ENCODE measurements at places on chromosomes 6 and 20.

DNA sequence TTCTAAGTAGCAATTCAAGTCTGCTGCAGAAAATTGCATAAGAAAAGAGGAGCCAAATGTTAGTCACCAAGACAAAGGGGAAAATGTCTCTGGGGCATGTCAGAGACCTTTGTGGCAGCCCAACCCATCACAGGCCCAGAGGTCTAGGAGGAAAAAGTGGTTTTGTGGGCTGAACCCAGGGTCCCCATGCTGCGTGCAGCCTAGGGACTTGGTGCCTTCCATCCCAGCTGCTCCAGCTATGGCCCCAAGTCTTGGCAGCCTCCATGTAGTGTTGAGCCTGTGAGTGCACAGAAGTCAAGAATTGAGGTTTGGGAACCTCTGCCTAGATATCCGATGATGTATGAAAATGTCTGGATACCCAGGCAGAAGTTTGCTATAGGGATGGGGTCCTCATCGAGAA is 181.1 kb downstream of the ASCC3 start:
- no peak for DNase-seq

DNA sequence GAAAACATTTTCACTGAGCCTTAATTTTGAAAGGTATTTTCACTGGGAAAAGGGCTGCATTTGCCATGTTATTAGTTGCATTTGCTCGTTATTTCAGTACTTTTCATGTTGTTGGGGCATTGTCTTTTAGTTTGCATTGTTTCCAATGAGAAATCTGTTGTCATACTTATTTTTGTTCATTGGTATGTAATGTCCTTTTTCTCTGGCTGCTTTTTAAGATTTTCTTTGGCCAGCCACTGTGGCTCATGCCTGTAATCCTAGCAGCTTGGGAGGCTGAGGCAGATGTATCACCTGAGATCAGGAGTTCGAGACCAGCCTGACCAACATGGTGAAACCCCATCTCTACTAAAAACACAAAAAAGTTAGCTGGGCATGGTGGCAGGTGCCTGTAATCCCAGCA is 379.9 kb downstream of the SAMD5 start:
- DNase-seq, result no peak

DNA sequence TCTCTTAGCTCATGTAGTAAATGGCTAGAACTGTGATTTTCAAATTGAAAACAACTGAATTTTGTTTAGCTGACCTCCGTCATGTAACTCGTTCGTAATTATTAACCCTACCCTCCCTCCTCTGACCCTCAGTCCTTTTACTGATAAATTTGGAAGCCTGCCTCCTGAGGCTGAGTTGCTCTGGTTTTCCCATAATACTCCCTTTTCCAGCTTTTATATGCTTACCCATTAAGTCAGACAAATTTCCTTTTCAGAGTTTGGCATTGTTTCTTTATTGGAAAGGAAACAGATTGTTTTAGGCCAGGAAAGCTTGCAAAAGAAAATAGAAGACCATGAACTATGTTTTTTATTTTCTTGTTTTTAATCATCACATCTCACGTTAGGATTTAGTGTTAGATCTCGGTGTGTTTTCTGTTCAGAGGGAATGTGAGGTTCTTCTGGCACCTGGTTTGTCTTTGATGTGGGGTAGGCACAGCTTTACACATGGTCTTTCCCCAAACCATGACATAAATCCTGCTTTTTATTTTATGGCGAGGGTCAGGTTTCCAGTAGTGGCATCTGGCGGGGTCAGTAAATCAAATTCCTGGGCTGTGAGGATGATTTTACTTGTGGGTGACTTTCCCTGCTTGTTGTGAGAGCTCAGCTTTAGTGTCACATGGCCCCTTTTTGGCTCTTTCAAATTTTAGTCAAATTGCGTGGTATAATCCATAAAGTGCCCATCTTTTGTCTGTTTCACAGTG is 24.5 kb downstream of the PLCB4 start:
- DNase-seq, result peak; percentile 66

DNA sequence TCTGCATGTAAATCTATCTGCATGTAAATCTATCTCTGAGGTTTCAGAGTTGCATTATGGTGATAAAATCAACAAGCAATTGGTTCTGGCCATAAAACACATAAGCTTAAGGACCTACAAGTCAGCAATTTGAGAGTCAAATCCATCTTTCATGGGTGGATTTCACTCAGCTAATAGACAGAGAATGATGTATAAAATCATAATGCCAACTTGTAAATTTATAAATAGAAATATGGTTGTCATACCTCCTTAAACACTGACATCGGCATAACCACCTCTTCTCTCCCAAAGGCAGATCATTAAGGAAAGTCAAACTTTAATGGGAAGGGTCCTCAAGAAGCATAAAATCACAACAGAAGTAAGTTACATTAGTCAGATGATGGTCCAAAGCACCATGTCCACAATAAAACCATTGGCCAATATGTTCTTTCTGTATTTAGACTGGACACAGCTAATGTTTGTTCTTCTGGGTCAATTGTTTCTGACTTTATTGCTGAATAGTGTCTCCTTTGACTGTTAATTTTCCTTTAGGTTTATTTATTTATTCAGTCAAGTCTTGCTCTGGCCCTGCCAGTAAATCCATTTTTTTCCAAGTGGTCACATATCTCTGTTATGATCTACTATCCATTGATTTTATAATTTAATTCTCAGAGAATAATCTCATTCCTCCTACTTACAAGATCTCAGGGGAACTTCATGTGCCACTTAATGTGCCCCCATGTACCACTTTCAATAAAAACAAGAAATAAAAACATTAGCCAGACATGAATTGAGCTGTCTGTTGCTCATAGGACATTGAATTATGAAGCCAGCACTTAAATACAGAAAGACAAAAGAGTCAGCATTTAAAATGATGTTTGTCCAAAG is 382.9 kb upstream of the IRAK1BP1 start:
- DNase-seq, result no peak

- DNase-seq, result no peak
Measured at GRCh38 chr6:21135484-21136013, 458.0 kb upstream of the SOX4 start.

DNA sequence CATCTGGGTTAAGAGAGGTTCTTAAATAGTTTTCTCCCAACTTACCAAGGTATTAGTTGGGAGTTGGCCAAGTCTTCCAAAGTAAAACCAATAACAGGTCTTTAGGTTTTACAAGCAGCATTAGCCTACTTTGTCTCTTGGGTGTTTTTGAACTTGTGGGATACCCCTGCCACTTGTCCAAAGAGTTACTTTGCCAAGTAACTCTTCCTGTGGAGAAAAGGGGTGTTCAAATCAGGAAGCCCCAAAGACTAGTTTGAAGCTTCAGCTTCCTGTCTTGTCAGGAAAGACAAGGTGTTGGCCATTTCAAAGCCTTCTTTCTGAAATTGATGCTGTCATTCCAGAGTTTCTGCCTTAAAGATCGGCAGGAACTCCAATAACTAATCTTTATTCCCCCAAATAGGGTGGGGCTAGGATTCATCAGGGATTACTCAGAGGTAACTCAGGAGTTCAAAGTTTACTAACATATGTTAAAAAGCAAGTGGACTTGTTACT is 822 bp downstream of the RAB22A start:
- no peak for DNase-seq
